ENCODE measurements at places on chromosomes 1 and 21.

DNA sequence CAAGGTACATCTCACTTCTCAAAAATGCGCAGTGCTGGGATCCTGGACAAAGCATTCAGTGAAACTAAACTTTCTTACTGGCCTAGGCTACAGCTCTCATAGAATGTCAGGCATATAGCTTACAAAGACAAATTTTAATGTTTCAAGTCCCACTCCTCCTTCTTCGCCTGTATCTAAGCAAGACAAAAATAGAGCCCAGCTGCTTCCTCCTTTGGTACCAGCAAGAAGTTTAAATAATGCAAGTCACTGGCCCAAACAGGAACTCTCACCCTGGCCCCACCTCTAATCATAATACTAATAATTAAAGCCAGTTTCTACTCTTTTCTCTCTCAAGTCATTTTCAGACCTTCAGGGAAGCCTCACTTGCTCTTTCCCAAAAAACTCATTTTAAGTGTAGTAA, 1267.9 kb downstream of the MRPL39 start:
- no peak for DNase-seq

DNA sequence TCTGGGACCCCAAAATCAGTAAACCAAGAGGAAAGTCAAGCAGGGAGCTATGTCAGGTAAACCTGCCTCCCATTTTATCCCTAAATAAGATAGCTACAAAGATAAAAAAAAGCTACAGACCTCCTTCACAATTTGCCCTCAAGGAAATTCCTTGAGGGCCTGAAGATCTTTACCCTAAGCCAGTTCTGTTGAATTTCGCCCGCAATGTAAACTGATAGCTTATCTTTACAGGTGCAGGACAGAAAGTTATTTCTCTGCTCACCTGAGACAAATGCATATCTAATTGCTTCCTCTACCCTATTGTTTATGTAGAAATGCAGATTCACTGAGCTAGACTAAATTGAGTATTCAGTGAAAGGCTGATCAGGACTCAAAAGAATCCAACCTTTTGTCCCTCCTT, 153.4 kb upstream of the CHRM3 start:
- no peak for DNase-seq

DNA sequence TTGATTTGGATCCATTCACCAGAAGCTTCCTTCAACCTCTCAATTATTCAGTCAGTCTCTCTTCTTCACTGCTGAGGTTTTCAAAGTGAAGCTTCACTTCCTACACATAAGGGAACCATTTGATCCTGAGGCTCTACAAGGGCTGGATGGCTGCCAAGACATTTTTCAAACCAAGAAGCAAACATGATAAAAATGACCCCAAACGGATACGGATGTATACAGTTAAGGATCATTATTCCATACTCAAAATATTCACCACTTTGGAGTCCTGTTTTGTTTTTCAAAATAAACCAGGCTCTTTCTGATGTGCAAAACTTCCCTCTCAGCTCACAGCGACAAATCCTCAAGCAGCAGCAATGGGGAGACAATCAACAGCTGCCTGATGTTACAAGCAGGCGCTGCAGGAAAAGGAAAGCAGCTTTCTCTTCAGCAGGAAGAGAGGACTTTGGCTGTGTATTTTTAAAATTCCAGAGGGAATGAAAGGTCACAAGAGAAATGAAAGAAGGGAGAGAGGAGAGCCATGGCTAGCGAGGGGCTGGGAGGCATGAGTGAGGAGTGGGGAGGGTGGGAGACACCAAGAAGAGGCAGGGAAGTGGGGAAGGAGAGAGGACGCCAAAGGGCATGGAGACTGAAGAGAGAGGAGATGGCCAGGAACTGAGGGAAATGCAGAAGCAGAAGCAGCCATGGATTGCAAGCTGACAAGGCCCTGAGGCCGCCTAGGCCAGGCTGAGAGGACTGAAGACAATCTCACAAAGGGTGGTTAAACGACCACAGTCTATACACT, 145.4 kb downstream of the SLC45A1 start:
- DNase-seq = no peak

DNA sequence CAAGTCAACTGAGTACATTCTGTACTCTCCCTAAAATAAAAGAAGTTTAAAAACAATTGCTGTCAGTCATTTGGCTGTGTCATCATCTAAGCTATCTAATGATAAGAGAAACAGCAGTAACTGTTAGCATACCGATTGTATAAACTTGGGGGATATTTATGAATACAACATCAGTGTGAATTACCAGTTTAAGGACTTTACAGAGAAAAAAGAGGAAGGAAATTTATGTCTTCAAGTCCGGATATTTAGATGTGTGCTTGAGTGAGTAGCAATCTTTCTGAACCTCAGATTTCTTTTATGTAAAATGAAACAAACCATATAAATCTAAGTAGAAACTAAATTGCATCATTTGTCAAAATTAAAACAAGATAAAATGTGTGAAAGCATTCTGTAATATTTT, 1557.0 kb downstream of the MRPL39 start:
- DNase-seq = no peak

- DNase-seq = no peak
These were observed 28.7 kb upstream of the NRDC start for GRCh38 chr1:51907079-51907702.

- DNase-seq = no peak
These were observed 40.8 kb downstream of the CBS start for GRCh38 chr21:43034826-43035225.

- DNase-seq = peak; percentile 75
These were observed 66.5 kb upstream of the UBE2U start for GRCh38 chr1:64136752-64137411.

DNA sequence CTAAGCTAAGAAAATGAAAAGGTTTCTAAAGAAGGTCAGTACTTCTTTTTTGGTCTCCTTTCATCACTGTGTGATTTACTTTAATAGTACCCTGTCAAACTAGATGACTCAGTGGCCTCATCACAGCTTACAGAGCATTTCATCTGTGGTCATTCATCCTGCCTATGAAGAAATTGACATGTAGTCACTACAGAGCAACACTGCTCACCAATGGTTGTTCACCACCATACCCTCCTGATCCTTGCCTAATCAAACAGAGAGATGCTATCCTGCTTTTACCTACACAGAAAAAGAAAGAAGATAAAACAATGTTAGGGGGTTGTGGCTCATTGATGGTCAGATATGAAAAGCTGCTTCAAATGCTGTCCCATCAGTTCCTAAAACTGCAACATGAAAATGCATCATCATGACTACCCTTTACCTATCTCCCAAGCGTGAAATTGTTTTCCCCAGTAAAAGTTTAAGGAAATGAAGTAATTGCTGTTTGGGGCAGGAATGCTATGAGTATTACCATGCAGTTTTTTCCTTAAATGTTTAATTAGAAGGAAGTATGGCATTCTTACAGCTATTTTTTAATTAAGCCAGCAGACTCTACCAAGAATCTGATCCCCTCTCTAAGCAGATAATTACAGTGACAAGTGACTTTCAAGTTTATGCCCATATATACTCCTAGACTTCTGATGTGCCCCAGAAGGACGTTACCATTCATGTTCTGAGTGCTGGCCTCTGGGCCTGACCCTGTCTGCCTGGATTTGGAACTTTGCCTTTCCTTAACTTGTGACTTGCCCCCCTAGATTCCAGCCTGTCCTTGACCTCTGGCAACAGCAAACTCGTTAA, 46.1 kb upstream of the FBXO28 start:
- no peak for DNase-seq

- DNase-seq = no peak
These were observed 565.2 kb downstream of the PTPRU start for GRCh38 chr1:29801561-29801973.

DNA sequence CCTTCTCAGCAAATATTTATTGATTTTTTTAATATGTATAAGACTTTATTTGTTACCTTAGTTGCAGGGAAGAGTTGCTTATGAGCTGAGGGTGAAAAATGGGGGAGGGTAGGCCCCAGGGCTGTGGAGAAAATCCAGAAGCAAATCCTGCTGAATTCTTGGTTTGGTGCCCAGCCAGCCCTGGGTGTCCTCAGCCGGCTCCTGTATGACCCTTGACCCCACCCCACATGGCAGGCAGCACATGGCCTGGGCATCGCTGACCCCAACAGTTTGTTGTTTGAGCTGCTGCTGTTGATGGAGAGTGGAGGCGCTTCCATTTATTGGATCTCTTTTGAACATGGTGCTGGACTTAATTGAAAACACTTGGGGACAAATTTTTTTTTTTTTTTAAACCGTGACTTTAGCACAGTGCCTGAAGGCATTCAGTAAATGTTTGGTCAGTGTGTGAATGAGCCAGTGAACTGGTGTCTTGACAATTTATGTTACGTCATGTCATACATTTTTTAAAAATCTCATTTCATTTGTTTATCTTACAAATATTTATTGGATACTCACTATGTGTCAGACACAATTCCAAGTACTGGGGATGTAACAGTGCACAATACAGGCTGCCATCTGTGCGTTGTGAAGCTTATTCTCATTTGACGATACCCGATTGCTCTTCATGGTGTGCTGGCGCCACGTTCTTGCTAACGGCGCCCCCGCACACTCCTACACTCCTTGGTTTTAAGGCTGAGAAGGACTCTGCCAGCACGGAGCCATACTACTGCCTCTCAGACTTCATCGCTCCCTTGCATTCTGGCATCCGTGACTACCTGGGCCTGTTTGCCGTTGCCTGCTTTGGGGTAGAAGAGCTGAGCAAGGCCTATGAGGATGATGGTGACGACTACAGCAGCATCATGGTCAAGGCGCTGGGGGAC, 98.8 kb downstream of the MTR start:
- no peak for DNase-seq
